ENCODE measurements at places on chromosomes 13 and 19.

GRCh38 chr19:13981021-13981420 lies 25.1 kb downstream of the RFX1 start:
- no peak for DNase-seq

DNA sequence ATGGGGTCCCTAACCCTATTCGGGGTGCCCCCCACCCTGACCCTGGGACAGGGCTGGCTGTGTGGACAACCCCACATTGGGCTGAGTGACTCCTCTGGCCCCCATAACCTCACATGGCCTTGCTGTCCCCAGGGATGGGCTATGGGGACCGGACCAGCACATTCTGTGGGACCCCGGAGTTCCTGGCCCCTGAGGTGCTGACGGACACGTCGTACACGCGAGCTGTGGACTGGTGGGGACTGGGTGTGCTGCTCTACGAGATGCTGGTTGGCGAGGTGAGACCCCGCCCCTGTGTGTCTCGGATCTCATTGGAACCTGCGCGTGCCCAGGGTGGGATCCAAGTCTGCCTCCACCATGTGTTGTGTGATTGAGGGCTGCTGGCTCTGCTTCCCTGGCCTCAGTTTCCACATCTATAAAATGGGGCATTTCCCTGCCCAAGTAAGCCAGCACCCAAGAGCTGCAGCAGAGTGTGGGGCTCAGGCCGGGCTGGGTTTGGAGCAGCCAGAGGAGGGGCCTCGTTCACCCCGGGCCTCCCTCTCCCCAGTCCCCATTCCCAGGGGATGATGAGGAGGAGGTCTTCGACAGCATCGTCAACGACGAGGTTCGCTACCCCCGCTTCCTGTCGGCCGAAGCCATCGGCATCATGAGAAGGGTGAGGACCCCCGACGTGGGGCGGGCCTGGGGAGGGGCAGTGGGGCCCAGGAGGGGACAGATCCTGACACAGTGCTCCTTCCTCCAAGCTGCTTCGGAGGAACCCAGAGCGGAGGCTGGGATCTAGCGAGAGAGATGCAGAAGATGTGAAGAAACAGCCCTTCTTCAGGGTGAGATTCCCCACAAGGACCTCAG lies 4.9 kb downstream of the PTGER1 start:
- DNase-seq = no peak

GRCh38 chr13:88464851-88465250 lies 793.7 kb downstream of the SLITRK5 start:
- no peak for DNase-seq

- no peak for DNase-seq
Measured at GRCh38 chr19:30557927-30558557, 185.9 kb downstream of the ZNF536 start.

DNA sequence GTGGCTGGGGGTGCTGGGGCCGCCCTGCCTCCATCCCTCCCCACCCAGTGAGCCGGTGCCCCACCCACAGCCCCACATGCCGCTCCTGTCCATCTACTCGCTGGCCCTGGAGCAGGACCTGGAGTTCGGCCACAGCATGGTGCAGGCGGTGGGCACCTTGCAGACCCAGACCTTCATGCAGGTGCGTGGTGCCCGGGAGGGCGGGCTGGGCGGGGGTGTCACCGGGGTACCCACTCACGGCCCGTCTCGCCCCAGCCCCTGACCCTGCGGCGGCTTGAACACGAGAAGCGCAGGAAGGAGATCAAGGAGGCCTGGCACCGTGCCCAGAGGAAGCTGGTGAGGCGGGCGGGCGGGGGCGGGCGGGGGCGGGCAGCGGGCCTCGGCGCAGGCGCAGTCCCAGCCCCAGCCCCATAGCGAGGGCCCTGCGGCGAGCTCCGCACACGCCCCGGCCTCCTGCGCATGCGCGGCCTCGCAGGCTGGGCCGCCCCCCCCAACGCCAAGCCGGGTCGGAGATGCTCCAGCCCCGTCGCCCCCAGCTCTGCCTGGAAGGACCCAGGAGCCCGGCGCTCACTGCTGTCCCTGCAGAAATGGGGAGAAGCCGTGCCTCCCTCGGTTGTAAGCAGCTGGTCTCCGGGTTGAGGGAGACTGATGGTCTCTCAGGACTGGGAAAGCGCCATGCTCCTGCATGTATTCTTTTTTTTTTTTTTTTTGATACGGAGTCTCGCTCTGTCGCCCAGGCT lies 7.7 kb downstream of the ARHGAP45 start:
- DNase-seq = peak; percentile 66

GRCh38 chr19:35557539-35558399 lies 5.7 kb downstream of the ATP4A start:
- peak; percentile 26 for DNase-seq

Measured in stimulated activated CD8-positive, alpha-beta memory T cell treated with anti-CD3 and anti-CD28 coated beads, Interleukin-7, amount 100 ng/mL, for 24 hours (primary cell).